Caco-2 (cell line): ENCODE measurements at places on chromosomes 7 and 10.

DNA sequence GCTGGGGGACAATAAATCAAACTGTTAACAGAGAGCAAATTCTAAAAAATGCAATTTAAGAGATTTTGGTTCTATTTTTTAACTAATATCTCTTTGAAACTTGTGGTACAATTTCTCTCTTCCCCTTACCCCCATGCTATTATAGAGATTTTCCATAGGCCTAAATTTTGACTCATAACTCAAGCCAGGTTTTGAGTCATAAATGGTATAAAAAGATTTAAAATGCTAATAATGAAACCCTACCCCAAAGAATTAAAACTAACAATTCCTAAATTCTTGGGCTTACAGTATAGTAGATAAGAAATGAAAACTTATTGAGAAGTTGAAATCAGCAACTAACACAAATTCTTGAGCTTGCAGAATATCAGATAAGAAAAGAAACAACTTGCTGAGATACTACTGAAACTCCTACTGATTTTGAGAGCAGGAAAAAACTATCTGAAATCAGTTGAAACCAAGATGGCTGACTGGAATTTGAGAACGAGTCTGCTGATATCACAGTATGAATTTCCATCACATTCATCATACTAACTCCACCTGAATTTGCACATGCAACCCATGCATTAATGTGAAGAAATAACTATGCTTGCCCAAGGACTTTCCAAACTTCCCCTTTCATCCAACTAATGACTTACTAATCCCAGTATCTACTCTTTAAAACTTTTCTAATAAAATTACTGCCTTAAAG, 36.3 kb downstream of the POT1 start:
- DNase-seq = no peak

DNA sequence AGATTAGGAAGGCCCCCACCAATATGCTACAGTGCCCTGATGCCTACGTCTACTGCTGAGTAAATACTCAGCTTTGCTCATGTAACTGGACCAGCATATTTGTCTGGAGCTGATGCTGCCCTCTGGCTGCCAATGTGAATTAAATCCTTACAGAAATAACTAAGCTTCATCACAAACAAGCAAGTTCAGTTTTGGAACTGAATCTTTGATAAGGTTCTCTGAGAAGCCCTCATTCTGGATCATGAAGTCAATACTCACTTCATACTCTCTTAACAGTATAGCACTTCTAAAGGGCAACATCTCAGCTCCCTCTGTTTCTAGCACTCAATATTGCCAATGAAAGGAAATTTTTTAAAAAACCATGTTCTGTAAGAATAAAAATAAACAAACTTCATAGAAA, 246.7 kb downstream of the ETV1 start:
- peak; percentile 38 for DNase-seq

DNA sequence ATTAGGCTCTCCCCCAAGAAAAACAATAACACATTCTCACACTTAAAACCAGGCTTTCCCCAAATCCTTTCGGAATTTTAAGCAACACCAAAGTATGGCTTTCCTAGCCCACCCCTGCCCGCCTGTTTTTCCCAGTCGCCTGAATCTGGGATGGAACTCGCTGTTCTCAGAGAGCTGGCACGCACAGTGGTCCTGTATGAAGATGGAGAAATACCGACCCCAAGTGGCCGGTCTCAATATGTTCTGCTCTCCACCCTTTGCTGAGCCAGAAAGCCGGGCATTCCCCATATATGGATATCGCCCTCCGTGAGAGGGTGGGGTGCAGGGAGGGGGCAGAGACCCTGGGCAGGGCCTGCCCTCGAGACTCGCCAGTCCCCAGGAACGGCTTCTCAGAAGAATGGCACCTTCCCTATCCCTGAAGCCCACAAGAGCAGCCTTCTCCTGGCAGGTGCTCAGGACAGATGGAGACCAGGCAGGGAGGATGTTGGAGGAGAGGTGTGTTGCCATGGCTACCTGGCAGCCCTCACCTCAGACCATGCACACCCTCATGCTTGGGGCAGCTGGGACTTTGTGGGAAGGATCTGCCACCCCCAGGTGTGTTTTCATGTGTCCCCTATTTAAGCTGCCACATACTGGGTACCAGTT, 3.4 kb downstream of the TACR2 start:
- no peak for DNase-seq

DNA sequence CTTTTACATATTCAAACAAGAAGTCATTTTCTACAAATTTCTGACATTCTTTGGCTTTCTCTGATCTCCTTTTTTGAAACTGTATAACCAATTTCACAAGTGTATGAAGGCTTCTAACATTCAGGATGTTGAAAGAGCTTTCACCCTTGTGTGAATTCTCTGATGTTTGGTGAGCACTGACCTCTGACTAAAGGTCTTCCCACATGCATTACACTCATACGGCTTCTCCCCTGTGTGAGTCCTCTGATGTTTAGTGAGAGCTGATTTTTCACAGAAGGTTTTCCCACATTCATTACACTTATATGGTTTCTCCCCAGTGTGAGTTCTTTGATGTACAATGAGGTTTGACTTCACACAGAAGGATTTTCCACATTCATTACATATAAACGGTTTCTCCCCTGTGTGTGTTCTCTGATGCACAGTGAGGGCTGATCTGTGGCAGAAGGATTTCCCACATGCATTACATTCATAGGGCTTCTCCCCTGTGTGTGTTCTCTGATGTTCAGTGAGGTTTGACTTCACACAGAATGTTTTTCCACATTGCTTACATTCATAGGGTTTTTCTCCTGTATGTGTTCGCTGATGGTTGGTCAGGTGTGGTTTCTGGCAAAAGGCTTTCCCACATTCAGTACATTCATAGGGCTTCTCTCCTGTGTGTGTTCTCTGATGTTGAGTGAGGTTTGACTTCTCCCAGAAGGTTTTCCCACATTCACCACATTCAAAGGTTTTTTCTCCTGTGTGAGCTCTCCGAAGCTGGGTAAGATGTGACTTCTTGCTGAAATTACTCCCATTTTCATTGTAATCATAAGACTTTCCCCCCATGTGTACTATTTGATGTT, 25.7 kb downstream of the ZNF248 start:
- DNase-seq = no peak

- DNase-seq = no peak
Observed at GRCh38 chr7:3568516-3568915, 267.5 kb downstream of the SDK1 start.

DNA sequence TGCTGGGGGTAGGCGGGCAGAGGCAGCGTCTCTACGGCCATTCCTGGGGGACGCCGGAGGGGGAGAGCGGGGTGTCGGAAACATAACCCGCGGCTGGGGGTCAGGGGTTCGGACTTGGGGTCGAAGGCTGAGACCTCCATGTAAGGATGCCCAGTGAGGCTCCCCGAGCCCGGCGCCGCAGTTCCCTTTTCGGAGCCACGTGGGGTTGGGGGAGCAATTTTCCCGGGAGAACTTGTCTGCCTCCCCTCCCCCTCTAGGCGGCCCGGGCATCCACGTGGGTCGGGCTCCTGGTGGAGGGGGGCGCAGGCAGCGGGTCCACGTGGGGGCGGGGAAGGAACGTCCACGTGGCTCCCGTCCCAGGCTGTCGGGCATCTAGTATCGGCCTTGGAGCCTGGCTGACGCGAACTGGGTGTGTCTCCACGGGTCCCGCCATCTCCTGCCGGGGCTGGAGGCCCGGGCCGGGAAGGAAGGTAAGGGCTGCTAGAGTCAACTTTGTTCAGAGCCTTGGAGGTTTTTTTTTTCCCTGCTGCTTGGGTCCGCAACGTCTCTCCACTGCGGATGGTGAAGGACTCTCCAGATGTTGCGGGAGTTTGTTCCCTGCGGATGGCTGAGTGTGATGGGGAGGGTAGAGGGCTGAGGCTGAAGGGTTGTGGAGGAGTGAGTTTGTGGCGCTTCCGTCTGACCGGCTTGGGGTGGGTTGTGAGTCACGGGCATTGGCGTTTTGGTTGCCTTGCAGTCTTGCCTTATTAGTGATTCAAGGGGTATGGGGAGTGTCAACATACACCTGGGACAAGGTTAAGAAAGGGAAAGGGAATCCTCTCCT, 744 bp downstream of the PPRC1 start:
- peak; percentile 88 for DNase-seq

- no peak for DNase-seq
Observed at GRCh38 chr10:440127-440526, 249.3 kb downstream of the DIP2C start.

DNA sequence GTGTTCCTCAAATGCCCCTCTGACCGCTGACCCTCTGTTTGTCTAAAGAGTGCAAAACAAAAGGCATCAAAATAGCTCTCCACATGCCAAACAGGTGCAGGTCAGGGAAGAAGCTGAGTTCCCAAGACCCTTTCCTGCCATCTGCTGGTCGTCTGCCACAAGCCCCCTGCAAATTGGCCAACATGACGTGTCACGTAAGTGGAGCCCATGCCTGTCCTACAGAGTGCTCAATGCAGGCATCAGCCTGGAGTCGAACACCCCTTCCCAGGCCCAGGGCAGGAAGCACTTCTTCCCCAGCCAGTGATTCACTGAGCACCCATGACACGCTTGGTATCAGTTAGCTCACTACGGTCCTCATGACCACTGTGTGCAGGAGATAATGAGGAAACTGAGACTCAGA, 14.1 kb downstream of the TMEM72 start:
- peak; percentile 73 for DNase-seq

DNA sequence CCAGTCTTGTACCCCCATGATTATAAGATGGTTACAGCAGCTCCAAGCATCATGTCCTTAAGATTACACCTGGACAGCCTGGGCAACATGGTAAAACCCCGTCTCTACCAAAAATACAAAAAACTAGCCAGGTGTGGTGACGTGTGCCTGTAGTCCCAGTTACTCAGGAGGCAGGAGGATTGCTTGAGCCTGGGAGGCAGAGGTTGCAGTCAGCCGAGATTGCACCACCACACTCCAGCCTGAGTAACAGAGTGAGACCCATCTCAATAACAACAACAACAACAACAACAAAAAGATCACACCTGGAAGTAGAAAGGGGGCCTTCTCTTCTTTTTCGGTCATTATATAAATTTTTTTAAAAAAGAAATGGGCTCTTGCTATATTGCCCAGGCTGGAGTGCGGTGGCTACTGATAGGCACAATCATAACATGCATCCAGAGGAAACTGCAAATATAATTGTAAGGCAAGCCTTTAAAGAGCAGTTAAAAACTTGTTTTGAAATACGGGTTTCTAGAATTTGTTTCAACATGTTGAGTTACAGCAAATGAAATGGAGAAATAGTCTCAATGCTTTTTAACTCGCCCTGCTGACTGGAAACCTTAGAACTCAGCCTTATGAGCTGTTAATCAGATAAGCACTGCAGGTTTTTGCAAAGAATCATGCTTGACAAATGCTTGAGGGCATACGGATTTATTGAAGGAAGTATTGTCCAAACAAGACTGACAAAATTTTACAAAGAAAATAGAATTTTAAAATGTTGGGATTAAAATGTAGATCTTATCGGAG, 4.7 kb upstream of the ENTPD7 start:
- no peak for DNase-seq

DNA sequence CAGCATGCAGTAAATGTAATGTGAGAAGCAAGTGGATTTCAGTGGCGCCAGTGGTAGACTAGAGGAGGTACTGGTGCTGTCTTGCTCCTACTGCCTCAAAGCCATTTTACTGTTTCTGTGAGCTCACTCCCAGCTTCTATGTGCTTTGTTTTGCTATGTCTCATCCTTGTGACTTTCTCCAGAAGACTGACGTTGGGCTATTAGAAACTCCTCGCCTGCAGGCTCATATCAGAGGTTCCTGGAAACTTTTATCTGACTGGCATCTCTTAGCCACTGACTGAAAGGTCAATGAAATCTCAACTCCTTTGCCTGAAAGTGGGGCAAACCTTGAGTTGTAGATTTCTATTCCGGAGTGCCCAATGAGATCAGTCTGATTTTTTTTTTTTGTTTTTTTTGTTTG, 66.4 kb upstream of the SORCS1 start:
- no peak for DNase-seq
